T47D (cell line): ENCODE measurements at places on chromosomes 12 and 14.
A peak's percentile ranks its signal among the peaks of the same experiment; 100 is the strongest.

DNA sequence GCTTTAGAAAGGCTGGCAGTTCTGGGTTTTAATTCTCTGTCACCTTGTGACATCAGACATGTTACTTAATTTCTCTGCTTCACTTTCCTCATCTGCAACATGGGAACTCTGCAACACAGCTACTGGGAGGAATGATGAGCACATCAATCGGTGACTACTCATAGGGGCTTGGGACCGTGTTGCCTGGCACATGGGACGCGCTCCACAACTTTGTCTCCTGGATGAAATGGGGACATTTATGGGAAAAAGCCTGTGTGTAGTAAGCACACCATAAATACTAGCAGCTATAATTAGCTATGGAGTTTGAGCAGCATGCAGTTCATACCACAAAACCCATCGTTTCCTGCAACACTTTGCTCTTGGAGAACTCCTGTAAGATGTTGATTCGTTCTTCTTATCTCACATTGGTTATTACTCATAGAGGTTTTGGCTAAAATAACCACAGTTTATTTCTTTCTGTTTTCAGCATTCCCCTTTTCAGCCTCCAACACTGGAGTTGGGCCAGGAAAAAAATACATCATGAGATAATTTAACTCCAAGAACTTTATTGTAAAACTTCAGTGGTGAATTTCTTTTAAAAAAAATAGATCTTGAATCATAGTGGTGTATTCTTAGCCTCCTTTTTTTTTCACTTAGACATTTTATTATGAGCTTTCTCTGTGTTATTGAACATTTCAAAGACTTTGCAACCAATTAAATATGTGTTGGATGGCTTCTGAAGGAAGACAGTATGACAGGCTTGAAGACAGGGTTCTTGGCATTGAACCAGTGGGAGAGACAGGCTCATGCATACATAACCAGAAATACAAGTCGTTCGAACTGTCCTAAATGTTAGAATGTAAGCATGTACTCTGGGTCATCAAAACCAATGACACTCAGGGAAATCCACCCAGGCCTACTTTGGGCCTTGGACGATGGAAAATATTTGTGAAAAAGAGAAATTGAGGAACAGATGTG lies 72.7 kb downstream of the RIN3 start:
- peak; percentile 64 for DNase-seq

GRCh38 chr14:63454436-63454835 lies 88.7 kb downstream of the PPP2R5E start:
- no peak for DNase-seq

- peak; percentile 70 for DNase-seq
Measured at GRCh38 chr14:34297786-34298520, 164.1 kb downstream of the SPTSSA start.

GRCh38 chr14:30876692-30877091 lies 2.3 kb downstream of the COCH start:
- DNase-seq, result no peak

DNA sequence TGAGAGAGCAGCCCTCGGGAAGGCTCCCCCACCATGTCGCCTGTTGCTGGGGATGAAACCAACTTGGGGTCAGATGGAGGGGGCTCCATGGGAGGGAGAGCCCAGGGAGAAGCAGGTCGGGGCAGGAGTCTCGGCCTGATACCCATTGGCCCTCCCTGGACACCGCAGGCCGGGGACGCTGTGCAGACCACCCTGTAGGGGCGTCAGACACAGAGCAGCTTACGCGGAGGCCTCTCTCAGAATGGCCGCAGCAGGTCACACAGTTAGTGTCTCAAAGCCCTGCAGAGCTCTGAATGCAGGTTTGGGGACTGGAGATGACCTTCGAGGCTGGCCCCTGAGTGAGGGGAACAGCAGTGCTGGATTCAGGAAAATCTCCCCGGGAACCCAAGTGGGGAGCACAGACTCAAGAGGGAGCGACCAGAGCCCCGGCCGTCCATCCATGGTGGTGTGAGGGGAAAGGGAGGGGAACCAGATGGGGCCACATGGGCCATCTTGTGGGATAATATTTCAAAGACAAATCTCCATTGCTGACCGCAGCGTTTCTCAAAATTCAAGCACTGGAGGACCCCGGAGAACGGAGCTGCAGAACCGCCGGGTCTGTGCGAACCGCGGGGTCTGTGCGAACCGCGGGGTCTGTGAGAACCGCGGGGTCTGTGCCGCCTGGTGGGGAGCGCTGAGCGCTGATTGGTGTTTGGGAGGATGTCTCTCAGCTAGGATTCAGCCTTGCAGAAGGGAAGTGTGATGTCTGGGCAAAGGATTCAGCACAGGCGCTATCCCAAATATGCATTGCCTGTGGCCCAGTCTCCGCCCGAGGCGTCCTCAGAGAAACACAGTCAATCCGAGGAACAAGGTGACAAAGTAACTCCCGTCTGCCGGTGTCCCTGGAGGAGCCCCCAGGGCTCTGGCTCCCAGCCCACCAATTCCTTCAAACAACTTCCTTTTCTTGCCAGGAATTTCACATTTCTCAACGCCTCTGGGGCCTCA lies 324.4 kb upstream of the RTL1 start:
- no peak for DNase-seq

- DNase-seq, result peak; percentile 52
Measured at GRCh38 chr14:61559641-61560201, 135.6 kb upstream of the HIF1A start.

- peak; percentile 26 for DNase-seq
Measured at GRCh38 chr12:6313326-6313940, 3.0 kb downstream of the PLEKHG6 start.

DNA sequence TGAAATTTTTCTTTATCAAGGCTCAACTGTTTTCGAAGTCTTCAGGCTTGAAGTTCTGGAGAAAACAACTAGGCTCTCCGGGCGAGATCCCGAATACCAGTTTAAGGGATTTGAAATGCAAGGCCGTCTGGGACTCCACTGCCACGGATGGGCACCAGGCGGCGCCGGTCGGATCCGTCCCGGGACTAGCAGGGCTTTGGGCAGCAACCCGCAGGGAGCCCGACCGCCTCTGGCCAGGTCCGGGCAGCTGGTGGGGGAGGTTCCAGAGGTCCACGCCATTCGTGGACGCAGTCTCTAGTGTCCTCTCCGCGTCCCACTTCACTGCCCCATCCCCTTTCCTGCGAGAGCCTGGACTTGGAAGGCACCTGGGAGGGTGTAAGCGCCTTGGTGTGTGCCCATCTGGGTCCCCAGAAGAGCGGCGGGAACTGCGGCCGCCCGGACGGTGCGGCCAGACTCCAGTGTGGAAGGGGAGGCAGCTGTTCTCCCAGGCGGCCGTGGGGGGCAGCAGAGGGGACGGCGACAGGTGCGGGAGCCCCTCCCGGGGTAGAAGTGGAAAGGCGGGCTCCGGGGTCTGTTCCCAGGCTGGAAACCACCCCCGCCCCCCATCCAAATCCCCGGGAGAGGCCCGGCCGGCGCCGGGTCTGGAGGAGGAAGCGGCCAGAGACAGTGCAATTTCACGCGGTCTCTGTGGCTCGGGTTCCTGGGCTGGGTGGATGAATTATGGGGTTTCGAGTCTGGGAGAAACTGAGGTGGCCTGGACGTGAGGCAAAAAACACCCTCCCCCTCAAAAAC lies 838 bp upstream of the ERBB3 start:
- peak; percentile 84 for DNase-seq

DNA sequence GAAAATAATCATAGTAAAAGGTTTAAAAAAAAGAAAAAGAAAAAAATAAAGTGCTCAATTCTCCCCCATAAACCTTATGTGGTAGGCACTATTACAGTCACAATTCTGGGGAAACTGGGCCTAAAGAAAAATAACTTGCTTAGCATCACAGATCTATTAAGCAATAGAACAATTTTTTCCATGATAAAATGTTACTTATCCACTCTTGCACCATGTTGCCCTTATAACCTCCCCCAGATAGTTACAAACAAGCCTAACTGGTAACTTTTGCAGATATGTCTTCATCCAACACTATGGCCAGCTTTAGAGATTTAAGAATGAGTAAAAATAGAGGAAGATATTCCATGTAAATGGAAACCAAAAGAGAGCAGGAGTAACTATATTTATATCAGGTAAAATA lies 164.8 kb downstream of the DUSP6 start:
- DNase-seq, result no peak

DNA sequence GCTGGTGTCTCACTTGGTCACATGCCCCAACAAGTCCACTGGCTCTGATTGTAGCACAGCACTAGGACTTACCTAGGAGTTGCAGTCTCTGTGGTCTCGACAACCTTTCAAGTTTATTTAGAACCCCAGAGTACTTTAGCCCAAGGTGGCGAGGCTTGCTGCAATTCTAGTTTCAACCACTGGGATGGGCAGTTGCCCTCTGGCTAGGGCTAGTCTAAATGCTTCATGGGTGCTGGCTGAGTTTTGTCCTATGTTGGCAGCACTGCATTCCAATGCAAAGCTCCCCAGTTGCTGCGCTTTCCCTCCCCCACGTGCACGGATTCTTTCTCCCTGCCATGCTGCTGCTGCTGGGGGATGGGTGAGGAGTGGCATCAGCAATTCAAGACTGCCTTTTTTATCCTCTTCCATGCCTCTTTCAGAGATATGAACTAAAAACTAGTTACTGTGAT lies 207.9 kb downstream of the SYNE2 start:
- peak; percentile 82 for DNase-seq

DNA sequence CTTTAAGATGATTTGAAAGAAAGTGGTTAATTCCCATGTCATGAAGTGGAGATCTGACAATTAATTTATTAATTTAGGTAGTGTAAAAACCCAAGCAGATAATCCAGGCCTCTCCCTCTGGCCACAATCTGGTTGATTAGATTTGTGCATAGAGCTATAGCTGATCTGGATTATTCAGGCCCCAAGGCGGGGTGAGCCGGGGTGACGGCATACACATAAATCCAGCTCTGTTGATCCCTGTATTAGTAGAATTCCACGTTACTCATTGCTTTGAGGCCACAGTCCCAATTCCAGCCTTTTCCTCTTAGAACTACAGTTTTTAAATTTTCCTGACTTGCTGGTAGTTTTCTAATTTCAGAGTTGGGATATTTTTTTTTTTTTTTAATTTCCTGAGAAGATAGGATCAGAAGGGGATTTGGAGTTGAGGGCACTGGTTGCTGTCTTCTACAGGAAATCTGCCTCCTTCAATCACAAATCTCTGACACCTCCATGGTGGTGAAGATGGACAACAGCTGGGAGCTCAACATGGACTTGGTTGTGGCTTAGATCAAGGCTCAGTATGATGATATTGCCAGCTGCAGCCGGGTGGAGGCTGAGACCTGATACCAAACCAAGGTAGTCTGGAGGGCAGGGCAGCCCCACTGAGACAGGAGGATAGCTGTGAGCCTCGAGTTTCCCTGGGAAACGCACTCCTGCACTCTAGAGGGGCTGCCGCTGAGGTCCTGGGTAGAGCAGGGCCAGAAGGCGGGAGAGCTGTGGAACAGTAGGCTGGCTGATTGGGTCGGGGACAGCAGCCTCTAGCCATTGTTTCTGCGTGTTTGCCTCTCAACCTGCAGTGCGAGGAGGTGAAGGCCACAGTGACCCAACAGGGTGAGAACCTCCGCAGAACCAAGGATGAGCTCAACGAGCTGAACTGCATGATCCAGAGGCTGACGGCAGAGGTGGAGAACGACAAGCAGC lies 19.4 kb downstream of the KRT85 start:
- DNase-seq, result no peak

DNA sequence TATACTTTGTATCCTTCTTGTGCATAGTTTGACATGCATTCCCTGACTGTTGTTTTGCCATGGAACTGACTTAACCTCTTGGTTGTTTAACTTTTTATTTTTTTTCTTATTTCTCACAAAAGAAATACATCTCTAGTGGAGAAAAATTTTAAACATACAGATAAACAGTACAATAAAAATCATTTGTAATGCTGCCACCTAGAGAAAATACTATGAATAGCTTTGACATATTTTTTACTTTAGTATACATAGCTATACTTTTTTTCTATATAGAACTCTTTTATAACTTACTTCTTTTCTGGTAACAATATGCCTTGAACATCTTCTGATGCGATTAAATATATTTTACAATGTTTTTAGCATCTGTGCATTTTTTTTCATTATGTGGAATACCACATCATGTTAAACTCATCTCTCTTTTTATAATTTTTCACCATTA lies 184.5 kb downstream of the AKAP6 start:
- DNase-seq, result no peak

GRCh38 chr14:32200368-32201192 lies 1.3 kb upstream of the RNU6-7 start:
- DNase-seq, result no peak

GRCh38 chr14:95375539-95376109 lies 55.9 kb upstream of the CLMN start:
- no peak for DNase-seq

- no peak for DNase-seq
Measured at GRCh38 chr14:26128931-26129671, 468.7 kb downstream of the NOVA1 start.

GRCh38 chr12:103816663-103817062 lies 24.4 kb downstream of the NT5DC3 start:
- DNase-seq, result no peak
